HEK293T (cell line): ENCODE measurements at places on chromosomes 12 and 14.
A peak's percentile ranks its signal among the peaks of the same experiment; 100 is the strongest.

DNA sequence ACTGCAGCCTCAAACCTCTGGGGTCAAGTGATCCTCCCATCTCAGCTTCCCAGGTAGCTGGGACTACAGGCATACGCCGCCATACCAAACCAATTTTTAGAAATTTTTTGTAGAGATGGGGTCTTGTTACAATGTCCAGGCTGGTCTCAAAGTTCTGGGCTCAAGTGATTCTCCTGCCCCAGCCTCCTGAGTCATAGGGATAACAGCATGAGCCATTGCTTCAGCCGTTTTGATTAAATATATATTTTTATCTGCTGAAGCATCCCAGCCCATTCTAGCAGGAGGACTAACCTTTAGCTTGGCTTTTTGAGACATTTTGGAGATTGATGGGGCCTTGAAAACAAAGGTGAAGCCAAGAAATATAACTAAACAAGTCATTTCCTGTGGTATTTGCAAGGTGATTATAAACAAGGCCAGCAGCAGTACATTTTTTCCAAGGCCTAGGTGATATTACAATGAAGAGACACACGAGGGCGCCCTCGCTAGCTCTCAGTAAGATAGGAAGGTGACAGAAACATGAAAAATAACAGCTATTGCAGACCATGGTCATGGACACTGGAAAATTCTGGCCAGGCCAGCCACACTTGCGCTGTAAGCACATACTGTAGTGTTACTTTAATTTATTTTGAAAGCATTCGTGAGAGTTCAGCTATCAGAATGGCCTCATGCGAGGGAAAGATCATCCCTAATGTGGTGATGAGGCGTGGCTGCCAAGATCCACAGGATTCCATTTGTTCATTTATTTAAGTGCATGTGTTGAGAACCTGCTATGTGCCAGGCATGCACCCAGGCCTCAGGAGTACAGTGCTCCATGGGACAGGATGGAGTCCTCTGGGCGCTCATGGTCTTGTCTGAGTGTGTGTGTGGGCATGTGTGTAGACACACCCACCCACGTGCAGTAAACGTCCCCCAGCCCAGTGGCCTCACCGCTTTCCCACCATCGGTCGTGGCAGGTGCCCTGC, 63.5 kb downstream of the DGLUCY start:
- DNase-seq: peak; percentile 61

- DNase-seq: no peak
Measured at GRCh38 chr14:53064475-53064874, 88.6 kb downstream of the DDHD1 start.

- no peak for DNase-seq
Measured at GRCh38 chr14:79724934-79725717, 486.2 kb downstream of the DIO2 start.

DNA sequence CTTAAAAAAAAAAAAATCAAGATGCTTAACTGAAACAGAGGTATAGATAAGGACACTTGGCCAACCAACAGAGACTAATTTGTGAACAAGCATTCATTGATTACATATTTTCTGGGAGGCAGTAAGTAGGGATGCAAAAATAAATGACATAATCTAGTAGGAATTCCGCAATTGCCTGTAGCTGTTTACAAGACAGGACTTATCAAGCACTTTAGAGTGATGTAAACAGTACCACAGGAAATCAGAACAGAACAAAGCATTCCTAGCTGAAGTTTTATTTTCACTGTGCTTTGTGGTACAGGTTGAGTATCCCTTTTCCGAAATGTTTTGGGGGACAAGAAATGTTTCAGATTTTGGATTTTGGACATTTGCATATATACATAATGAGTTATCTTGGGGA, 68.2 kb upstream of the FGD4 start:
- no peak for DNase-seq

DNA sequence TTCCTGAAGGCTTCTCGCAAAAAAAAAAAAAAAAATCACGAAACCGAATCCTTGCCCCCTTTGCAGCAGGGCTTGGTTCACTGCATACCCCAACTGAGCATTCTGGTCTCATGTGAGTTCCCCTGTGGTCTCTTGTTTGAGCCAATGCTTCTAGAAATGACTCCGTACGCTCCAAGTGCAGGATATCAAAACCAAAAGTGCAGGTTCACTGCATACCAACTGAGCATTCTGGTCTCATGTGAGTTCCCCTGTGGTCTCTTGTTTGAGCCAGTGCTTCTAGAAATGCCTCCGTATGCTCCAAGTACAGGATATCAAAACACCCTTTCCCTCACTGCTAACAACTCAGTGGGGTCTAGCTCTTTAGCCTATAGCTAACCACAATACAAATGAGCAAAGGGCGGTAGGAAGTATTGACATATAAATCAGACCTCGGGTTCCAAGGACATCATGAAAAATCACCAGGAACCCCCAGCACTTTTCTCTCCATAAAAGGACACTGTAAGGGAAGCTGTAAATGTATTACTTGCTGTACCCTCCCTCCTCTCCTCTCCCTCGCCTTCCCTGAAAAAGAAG, 206.3 kb upstream of the NOS1 start:
- no peak for DNase-seq

DNA sequence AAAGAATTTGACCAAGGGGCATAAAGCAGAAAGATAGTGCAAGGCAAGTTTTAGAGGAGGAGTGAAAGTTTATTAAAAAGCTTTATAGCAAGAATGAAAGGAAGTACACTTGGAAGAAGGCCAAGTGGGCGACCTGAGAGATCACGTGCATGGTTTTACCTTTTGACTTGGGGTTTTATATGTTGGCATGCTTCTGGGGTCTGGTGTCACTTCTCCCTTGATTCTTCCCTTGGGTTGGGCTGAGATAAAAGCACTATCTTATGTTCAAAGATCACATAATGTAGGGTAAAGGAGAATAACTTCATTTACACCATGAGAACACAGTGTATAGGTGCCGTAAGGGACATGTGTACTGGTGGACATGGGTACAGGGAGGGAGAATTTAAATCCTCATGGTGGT, 17.7 kb upstream of the TMEM30B start:
- no peak for DNase-seq

DNA sequence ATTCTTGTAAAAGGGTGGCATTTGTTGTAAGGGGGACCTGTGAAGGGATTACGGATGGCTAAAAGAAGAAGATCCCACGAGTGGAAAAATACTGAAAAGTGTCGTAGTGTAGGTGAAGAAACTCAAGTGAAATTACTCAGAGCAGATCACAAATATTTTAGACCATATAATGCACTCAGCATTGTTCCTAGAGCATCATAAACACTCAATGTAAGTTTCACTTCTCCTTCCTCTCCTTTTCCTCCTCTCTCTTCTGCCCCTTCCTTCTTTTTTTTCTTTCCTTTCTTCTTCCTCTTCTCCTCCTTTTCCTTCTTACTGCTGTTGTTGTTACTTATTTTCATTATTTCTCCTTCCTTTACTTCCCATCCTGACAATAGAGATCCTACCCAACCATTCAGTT, 445.6 kb downstream of the ADAMTS20 start:
- no peak for DNase-seq
